Activated CD4-positive, alpha-beta memory T cell treated with anti-CD3 and anti-CD28 coated beads for 36 hours (primary cell): ENCODE measurements at places on chromosomes 4 and X. TPM values are rescaled to one million over a fixed set of nuclear protein-coding genes. Genes with fewer than 3 reads are reported as not detected.

DNA sequence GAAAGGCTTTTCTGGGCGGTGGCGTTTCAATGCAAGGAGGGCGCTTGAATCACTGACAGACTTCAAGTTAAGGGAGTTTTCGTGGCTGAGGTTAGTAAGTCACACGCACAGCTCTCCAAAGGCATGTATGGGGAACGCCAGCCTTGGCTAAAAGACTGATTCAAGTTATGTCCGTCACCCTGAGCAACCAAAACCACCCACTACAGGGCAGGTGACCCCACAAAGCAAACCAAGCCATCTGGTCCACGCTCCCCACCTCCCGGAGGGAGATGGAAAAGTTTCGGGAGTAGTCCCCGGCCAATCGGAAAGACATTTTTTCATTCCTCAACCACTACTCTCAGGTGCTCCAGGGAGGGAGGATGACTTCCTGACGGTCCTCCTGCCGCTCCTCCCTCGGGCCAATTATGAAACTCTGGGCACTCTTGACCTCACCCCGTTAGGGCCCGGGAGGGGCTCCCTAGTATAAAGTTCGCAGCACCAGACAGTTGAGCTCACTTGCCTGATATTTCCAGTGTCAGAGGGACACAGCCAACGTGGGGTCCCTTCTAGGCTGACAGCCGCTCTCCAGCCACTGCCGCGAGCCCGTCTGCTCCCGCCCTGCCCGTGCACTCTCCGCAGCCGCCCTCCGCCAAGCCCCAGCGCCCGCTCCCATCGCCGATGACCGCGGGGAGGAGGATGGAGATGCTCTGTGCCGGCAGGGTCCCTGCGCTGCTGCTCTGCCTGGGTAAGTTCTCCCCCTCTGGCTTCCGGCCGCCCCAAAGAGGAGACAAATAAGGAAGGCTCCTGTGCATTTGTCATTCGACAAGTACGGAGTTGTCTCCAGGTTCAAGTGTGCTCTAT lies at the start of gene EREG:
TSS of gene EREG (plus strand) at position 494 of the 840 bp plus-strand sequence. CDS start at position 658, 164 bp downstream.
- peak; percentile 22 for DNase-seq

- DNase-seq, result no peak
These were observed 165.1 kb downstream of the TSPAN5 start for GRCh38 chr4:98493296-98493695.

- no peak for DNase-seq
These were observed 73.6 kb downstream of the CPEB2 start for GRCh38 chr4:15075875-15076274.

DNA sequence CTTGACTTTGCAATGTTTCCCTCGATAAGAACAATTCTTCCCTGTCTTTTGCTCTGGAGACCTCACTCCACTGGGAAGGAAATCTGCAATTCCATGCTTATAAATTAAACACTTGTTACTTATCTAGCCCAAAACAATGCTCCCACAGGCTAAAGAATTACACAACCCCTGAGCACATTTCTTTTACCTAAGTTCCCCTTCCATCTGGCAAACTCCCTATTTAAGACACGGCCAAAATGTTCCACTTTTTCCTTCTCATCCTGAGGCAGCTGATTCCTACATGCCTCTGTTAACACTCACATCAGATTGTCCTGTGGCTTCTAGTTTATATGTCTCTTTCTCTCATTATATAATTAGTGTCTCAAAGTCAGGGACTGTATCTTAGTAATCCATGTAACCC lies 211.7 kb downstream of the COX18 start:
- no peak for DNase-seq

- no peak for DNase-seq
These were observed 25.9 kb upstream of the LNX1 start for GRCh38 chr4:53617101-53617680.

GRCh38 chrX:69932323-69932722 lies 117.4 kb downstream of the AWAT2 start:
- DNase-seq, result no peak

GRCh38 chr4:73341454-73341853 lies 62.6 kb upstream of the ALB start:
- peak; percentile 13 for DNase-seq

Gene NWD2
- not detected for total RNA-seq

Gene SPATA18
- not detected for total RNA-seq

Gene CT55
- total RNA-seq, result not detected
